ENCODE measurements at places on chromosomes 11 and 22.
A peak's percentile ranks its signal among the peaks of the same experiment; 100 is the strongest.

GRCh38 chr11:128701086-128701485 lies 7.2 kb downstream of the FLI1 start:
- no peak for DNase-seq

- DNase-seq: peak; percentile 43
These were observed 16.4 kb upstream of the SYVN1 start for GRCh38 chr11:65150509-65151299.

DNA sequence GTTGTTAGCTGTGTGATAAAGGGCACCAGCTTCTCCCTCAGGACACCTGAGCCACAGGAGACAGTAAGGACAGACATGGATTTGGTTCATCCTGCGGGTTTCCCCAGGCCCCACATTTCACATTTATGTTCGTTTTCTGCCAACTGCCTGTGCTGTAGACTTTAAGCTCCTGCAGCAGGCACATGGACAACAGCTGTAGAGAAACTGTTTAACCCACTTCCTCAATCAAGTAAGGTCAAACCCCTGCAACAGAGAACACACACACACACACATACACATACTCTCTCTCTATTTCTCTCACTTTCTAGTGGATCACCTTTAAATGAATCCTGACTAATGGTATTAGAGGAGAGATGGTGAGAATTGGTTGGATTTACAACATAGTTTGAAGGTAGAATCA lies 90.7 kb downstream of the C11orf87 start:
- no peak for DNase-seq

DNA sequence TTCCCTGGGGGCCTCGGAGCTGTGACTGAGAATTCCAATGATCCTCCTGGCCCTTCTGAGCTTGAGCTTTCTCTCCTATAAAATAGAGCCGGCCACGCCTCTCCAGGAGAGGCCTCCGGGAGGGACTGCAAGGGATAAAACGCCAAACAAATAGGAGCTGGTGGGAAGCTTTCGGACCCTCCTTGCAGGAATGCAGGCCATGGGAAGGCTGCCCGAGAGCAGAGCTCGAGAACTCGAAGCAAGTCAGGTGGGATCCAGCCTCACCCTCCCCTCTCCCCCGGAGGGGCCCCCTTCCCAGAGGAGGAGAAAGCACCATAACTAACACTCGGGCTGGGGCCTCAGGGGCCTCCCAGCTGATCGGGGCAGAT lies 34.6 kb downstream of the FLRT1 start:
- DNase-seq: no peak

DNA sequence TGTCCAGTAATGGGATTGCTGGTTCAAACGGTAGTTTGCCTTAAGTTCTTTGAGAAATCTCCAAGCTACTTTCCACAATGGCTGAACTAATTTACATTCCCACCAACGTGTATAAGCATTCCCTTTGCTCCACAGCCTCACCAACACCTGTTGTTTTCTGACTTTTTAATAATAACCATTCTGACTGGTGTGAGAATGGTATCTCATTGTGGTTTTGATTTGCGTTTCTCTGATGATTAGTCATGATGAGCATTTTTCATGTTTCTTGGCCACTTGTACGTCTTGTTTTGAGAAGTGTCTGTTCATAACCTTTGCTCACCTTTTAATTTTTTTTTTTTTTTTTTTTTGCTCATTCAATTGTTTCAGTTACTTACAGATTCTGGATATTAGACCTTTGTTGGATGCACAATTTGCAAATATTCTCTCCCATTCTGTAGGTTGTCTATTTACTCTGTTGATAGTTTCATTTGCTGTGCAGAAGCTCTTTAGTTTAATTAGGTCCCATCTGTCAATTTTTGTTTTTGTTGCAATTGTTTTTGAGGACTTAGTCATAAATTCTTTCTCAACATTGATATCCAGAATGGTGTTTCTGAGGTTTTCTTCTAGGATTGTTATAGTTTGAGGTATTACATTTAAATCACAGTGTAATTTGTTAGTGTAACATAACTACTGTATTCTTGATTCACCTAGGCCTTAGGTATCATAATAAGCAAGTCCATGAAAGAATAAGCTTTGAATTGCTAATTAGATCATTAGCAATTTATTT lies 33.0 kb downstream of the CCDC34 start:
- peak; percentile 24 for DNase-seq

GRCh38 chr11:70662691-70663098 lies 264.4 kb downstream of the CTTN start:
- DNase-seq: no peak

- DNase-seq: no peak
These were observed 81.7 kb downstream of the BARX2 start for GRCh38 chr11:129457321-129457720.

GRCh38 chr11:20023082-20023426 lies 137.2 kb downstream of the DBX1 start:
- DNase-seq: no peak

- no peak for DNase-seq
These were observed 65.5 kb upstream of the THY1 start for GRCh38 chr11:119488256-119488995.

DNA sequence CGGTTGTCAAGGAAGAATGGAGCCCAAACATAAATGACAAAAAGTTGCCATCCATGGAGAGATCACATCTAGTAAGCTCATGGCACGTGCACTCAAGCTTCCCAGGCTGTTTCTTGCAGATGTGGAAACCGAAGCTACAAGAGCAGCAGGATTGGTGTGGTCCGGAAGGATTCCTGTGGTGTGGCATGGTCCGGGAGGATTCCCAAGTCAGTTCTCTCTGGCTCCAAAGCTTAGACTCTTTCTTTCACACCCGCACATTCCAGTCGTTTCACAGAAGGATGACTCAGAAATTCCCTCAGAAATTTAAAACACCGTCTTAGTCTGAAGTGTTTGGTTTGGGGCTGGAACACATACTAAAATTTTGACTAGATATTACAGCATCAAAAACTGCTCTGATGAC lies 78.0 kb upstream of the DRD2 start:
- no peak for DNase-seq

- DNase-seq: no peak
These were observed 172.7 kb downstream of the FAT3 start for GRCh38 chr11:92397221-92397755.

GRCh38 chr11:13465909-13466371 lies 2.9 kb upstream of the BTBD10 start:
- DNase-seq: peak; percentile 5

- no peak for DNase-seq
These were observed 32.1 kb upstream of the PAK1 start for GRCh38 chr11:77505956-77506355.

- DNase-seq: peak; percentile 13
These were observed 23.6 kb upstream of the MYRF start for GRCh38 chr11:61728940-61729219.

GRCh38 chr22:22811016-22812009 lies 76.3 kb upstream of the IGLL5 start:
- DNase-seq: no peak

DNA sequence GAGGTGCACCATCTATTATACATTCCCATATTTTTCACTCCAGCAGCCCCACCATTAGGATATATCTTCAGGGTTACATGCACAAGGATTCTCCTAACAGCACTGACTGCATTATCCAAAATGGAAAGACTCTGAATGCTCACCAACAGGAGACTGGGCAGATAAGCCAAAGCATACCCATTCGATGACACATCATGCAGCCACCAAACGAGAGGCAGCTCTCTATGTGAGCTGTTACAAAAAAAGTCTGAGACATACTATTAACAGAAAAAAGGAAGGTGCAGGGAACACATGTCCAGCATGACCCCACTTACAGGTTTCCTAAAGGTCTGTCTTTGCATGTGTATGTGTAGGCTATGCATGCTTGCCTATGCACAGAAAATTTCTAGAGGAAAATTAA lies 12.4 kb upstream of the SERPIND1 start:
- no peak for DNase-seq

- DNase-seq: no peak
These were observed 6.5 kb downstream of the ADSL start for GRCh38 chr22:40352763-40353162.

GRCh38 chr22:24996420-24996952 lies 44.0 kb downstream of the KIAA1671 start:
- no peak for DNase-seq

GRCh38 chr11:118175993-118176777 lies at the start of gene SCN2B:
Gene SCN2B, minus strand, starts transcription at chr11:118176639. Its CDS starts 208 bp downstream, at chr11:118176431.
- DNase-seq: no peak

DNA sequence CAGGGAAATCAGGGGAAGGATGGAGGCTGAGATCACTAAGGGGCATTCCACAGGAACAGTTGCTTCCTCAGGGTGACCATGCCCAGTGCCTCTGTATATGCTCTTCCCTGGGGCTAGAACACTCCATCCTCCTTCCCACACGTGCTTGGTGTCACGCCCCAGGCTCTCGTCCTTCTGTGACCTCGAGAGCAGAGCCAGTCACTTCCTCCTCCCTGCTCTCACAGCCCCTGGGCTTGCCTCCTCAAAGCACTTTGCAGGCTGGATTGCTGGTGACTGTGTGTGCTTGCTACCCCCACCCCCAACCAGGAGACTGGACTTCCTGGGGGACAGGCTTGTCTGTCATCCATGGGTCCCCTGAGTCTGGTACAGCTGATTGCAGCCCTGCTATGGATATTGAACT lies 56.5 kb upstream of the AMPD3 start:
- DNase-seq: no peak

- DNase-seq: no peak
These were observed at the start of gene SCT for GRCh38 chr11:626475-627307. Gene SCT, minus strand, starts transcription at chr11:627181. Its CDS starts 38 bp downstream, at chr11:627143.

DNA sequence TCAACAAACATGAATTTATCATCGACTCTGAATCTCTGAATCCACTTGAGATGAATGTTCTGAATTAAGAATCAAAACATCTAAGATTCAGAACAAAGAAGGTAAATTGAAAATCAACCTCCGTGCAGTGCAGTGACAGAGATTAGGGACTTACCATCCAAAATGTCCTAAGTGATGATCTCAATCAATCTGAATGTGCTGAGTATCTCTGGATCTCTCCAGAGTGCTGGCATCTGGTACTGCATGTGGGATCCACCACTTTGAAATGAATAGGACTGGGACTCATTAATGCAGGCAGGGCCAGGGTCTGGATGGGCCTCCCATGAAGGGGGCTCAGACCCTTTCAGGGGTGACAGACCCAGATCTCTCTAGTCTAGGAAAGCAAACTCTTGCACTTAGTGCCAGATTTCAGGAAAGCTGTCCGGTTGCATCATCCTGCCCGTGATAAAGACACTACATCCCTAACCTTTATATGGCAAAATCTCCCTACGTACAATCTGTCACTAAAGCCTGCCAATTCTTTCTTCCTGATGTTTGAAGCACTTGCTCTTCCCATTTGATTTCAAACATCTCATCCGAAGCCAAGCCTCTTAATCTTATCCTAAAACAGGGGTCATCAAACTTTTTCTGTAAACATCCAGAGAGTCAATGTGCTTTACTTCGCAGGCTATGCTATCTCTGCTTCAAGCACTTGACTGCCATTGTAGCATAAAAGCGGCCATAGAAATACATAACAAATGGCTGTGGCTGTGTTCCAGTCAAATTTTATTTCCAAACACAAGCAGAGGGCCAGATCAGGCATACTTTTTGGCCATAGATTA lies 263.3 kb downstream of the LARGE1 start:
- no peak for DNase-seq

GRCh38 chr22:32684822-32685187 lies 116.7 kb upstream of the TIMP3 start:
- no peak for DNase-seq

DNA sequence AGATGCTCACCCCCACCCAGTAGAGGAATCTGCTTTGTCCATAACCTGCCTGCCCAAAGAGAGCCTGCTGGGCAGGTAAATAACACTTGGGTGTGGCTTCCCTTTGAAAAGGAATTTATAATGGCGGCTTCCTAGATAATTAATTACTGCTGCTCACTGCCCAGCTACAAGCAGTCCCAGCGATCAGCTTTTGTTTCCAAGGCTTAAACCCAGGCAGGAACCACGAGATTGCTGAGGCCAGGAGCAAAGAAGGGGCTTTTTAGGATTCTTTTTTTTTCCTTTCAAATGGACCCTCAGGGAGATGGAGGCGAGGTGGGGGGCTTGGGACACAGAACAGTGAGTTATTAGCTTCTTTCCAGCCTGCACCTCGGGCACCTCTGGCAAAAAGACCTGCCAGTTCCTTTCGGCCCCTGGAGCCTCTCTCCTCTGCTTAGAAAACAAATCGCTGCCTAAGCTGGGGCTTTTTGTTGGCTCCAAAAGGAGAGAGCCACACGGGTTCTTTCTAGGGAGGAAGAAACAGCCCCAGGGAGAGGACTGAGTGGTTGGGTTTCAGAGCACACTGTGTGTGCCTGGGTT lies 107.2 kb downstream of the TSPAN18 start:
- no peak for DNase-seq

DNA sequence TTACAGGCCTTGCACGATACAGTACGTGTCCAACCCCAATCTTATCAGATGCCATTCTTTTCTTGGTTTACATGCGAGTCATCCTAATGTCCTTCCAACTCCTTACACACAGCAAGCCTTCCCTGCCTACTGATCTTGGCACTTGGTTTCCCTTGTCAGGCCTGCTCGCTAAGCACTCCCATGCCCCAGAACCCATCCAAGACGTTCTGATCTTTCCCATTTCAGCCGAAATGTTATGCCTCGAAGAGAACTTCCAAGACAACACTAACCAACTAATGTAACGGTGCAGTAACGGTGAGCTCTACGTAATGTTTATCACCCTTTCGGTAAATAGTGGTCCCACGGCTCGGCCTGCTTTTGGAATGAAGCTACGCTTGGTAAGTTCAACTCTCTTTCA lies 521 bp downstream of the PES1 start:
- no peak for DNase-seq

DNA sequence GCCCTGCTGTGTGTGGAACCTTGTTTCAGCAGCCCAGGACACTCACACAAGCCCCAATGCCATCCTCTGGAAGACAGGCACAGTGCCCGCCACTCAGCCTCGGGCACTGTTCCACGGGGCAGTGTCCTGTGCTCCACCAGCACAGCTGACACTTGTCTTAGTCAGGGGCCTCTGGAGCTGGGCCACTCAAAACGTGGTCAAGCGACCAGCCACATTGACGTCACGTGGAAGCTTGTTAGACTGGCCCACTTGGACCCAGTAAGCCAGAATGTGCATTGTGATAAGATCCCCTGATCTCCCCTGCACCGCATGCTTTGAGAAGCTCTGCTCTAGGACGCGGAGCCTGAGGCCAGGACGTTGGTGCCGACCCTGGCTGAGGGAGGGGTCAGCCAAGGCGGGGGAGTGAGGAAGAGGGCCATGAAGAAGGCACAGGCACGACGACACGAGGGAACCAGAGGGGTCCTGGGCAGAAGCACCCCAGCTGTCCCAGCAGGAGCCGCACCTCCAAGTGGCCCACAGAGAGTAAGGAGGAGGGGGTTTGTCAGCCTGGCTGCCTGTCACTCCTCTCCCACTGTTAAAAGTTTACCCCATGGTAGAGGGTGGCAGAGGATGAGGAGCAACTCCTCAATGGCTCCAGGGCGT lies 64.6 kb downstream of the LINC01488 start:
- no peak for DNase-seq

GRCh38 chr22:22974795-22975580 lies 87.4 kb downstream of the IGLL5 start:
- no peak for DNase-seq

Data from activated CD4-positive, alpha-beta T cell treated with anti-CD3 and anti-CD28 coated beads, Interleukin-10, Interleukin-2, amounts not matched to agents 100 ng/mL and 50 ng/mL, durations not matched to agents 16 hours and 8 hours (primary cell).